ENCODE measurements at places on chromosomes 3 and 15.
A peak's percentile ranks its signal among the peaks of the same experiment; 100 is the strongest.

- DNase-seq = peak; percentile 92
These were observed 219.7 kb downstream of the CD47 start for GRCh38 chr3:107870943-107871638.

DNA sequence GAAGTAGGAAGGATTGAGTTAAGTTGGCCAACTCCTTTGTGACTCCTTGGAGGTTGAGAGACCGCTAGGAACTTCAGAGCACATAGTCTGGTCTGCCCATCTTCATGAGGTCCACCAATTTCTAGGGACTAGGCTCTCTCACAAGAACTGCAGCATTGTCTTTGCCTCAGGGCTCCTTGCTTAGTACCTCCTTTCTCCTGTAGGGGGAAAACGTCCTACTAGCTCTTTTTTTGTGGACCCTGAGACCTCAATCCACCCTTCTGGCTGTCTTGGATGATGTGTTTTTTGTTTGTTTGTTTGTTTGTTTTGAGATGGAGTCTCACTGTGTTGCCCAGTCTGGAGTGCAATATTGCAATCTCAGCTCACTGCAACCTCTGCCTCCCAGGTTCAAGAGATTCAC, 21.6 kb downstream of the REC114 start:
- DNase-seq = no peak

- peak; percentile 49 for DNase-seq
These were observed 843.2 kb downstream of the CADM2 start for GRCh38 chr3:85801955-85802354.

GRCh38 chr3:107853821-107854220, 237.0 kb downstream of the CD47 start:
- peak; percentile 15 for DNase-seq

- no peak for DNase-seq
These were observed 8.3 kb upstream of the ROPN1B start for GRCh38 chr3:125960456-125961288.

DNA sequence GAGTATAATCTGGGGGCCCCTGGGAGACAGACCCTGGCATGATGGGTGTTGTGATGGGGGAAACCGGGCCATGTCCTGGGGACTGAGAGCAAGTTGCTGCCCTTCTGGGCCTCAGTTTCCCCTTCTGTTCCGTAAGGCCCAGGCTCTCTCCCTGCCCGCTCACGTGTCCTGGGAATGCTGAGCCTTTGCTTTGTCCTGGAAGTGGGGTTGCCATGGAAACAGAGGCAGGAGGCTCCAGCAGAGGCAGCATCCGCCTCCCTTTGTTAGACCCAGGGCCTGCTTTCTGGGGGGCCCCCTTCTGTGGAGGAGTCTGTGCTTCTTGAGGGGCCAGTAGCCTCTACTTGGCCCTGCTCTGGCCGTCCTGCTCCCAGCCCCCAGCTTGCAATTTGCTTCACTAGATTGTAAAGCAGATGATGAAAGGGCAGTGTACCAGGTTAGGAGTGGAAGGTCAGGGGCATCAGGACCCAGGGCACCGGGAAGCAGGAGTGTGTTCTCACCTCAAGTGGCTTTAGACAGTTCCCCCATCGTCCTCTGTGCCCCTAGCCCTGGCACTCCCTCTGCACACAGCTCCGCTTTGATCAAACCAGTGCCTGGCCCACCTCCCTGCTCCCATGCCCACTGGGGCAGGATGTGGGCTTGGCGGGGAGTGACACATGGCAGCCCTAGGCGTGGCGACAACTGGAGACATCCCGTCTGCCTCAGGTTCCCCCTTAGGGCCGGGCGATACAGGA, 105.6 kb downstream of the FBLN2 start:
- DNase-seq = no peak

DNA sequence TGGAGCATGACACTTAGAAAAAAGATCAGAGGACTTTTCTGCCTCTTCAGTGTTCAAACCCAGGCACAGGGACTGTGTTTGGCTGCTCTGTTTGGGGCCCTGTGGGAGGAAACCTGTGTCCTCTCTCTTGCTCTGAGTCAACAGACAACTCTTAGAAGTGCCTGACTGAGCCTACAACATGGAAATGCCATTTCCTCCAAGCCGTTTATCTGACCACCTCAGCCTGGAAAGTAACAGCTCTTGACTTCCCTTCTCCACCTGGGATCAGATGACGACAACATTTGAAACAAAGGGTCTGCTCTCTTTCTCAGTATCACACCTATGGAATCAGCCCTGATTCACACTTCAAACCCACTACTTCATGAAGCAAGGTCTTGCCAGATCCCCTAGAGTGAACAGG, 91.3 kb upstream of the CTDSPL start:
- no peak for DNase-seq

- no peak for DNase-seq
These were observed 193.6 kb downstream of the EPHA3 start for GRCh38 chr3:89300981-89301380.

DNA sequence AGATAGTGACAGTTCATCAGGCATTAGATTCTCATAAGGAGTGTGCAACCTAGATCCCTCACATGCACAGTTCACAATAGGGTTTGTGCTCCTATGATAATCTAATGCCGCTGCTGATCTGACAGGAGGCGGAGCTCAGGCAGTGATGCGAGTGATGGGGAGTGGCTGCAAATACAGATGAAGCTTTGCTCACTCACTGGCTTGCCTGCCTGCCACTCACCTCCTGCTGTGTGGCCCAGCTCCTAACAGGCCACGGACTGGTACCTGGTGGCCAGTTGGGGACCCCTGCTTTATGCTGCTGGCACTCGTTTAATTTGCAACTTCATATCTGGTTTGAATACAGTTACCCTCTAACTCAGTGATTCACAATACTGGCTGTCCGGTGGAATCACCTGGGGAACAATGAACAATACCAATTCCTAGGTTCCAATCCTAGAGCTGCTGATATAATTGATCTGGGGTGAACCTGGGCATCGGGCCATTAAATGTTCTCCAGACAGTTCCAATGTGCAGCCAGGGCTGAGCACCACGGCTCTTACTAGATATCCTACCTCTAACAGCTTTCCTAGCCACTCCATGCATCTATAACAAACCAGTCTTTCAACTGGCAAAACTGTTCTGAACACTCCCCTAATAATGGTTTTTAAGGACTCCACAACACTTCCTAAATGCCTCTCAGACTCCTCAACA, 131.4 kb downstream of the ATP1B3 start:
- peak; percentile 20 for DNase-seq

- DNase-seq = peak; percentile 30
These were observed 75.0 kb upstream of the RNU6-1 start for GRCh38 chr15:67914537-67915460.

DNA sequence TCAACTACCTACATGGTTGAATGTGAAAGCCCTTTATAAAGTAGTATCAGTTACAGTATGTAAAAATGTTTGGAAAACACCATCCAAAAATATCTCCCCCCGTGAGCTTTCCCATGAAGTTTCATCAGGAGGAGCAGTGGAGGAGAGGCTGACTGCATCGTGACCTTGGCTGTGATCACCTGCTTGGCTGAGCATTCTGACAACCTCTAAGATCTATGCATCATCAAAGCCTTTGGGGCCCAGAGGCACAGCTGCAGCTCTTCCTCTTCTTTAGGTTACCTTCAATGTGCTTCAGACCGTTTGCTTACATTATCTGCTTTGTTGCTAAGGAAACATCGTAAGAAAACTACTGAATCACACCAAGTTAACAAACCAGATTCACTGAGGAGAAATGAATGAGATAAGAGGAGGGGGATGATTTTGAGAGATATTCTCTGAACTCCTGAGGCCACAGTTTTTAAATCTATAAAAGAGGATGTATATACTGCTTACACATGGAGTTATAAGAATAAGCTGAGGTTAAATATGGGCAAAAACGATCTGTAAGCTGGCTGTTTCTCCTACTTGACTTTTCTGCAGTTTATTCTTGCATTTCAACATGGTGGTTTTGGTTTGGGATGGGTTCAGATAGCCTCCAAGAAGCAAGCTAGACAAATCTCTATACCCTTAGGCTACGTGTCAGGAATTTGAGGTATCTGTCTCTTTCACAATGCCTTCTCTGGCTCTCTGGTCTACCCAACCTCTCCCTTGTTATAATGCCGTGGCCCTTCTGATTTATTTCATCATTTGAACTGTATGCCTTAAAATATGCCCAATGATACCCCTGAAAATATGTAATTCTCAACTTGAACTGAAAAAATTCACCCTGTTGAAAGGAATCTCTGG, 4.0 kb downstream of the GCSAM start:
- DNase-seq = peak; percentile 20

DNA sequence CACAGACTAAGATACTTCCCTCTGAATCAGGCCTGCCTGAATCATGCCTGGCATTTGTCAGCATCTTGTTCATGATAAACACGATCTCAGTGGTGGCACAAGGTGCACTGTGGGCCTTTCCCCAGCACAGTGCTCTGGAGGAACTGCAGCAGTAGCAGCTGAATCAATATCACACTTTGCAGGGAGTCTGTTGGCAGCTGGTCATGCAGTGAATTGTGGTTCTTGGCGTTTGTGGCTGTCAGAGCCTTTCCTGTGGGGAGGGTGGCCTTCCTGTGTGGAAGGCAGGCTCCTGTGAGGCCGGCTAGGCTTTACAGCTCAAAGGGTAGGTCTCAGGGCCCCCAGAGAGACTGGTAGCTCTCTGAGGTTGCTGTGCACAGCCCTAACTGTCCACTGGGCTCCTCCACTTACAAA, 54.4 kb upstream of the TLE3 start:
- DNase-seq = peak; percentile 87

GRCh38 chr3:64957408-64958198, 269.8 kb upstream of the ADAMTS9 start:
- DNase-seq = no peak
